CD8-positive, alpha-beta T cell (primary cell): ENCODE measurements at places on chromosomes 3 and 15.

DNA sequence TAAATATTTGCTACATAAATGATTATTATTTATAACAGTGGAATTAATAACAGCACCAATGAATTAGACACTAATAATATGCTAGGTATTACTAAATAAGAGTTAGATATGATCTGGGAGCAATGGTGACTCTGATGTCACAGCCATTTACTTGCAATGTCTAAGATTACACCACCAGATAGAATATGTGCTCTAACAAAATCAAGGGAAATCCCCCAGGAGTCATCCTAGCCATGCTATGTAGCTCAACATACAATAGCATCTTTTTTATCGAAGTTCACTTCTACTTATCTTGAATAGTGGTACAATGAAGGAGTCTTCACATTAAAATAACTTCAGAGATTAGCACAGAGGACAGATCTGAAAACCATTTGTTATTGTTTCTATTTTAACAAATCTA lies 154.0 kb downstream of the FMN1 start:
- no peak for DNase-seq

DNA sequence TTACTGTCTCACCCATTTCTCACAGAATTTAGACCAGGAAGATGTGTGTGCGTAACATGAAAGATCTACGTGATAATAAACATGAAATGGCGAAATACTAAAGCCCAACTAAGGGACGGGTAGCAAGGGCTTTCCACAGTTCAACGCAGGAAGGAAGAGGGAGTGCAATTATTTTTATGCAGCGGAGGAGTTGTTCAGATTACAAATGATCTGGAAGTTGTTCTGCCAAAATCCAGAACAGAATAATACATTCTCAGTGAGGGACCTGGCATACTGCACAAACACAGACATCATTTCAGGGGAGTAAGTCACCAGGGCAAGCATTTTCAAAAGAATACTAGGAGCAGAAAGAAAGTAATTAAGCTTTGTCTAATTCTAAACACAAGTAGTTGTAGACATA lies 133.6 kb upstream of the RAP2B start:
- DNase-seq: no peak

- no peak for DNase-seq
Observed at GRCh38 chr3:100966049-100966491, 27.2 kb downstream of the ABI3BP start.

- DNase-seq: no peak
Observed at GRCh38 chr3:189689625-189690024, 58.4 kb downstream of the TP63 start.

DNA sequence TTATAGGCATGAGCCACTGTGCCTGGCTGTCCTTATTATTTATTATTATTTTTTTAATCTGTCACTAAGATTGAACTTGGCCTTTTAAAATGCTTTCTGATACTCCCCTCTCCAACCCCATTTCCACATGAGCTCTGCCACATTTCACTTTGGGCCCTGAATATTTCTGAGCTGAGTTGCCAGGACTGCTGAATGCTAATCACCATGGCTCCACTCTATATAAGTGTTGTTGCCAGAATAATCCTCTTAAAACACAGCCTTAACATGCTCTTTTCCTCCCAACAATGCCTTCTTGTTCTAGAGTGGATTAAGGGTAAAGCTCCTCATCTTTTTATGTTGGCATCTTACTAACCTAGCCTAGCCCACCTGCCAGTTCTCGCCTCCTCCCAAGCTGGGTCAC lies 124.4 kb downstream of the PDZRN3 start:
- no peak for DNase-seq

DNA sequence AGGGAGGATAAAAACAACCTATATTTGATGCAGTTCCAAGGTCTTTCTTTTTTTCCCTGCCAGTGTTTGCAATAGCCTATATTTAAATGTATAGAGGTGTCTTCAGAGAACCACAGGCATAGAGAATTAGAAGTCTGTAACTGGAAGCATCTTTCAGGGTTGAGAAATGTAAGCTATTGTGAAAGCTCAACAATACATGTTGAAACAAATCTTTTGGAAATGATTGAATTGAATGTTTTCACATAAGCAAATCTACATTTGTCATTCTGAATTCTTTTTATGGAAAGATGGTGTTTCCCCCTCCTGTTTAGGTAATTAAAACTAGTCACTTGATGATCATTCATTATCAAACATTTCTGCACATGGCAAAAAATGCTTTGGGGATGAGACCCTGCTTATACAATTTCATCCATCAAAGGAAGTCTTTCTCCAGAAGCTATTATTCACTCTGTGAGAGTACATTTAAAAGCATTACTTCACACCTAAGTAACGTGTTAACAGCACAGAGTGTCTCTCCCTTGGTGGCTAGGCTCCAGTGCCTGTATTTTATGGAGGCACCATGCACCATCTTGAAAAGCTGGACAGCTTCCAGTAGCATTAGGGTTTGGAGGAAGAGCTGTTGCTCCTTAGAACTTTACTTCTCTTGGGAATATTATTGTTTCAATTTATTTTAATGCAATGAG lies 406.2 kb downstream of the LSAMP start:
- DNase-seq: no peak

- DNase-seq: no peak
Observed at GRCh38 chr3:157876556-157876955, 229.7 kb downstream of the SHOX2 start.
